ENCODE measurements at places on chromosomes 2 and 18.

- no peaks in the 10 kb centered on the region for H3K27me3 ChIP-seq
- no peak overlapping the region for H3K27ac ChIP-seq
- DNase-seq = no peak
- H3K36me3 ChIP-seq = no peaks in the 10 kb centered on the region
Measured at GRCh38 chr2:132677661-132678060, 7.7 kb upstream of the LYPD1 start.

GRCh38 chr18:39448942-39449341 is 1883.3 kb upstream of the CELF4 start:
- H3K4me3 ChIP-seq = no peak overlapping the region
- H3K27me3 ChIP-seq = no peaks in the 10 kb centered on the region
- no peak overlapping the region for H3K27ac ChIP-seq
- H3K36me3 ChIP-seq = no peaks in the 10 kb centered on the region
- DNase-seq = no peak
- H3K4me1 ChIP-seq = peaks cover 6% of the 10 kb centered on the region

DNA sequence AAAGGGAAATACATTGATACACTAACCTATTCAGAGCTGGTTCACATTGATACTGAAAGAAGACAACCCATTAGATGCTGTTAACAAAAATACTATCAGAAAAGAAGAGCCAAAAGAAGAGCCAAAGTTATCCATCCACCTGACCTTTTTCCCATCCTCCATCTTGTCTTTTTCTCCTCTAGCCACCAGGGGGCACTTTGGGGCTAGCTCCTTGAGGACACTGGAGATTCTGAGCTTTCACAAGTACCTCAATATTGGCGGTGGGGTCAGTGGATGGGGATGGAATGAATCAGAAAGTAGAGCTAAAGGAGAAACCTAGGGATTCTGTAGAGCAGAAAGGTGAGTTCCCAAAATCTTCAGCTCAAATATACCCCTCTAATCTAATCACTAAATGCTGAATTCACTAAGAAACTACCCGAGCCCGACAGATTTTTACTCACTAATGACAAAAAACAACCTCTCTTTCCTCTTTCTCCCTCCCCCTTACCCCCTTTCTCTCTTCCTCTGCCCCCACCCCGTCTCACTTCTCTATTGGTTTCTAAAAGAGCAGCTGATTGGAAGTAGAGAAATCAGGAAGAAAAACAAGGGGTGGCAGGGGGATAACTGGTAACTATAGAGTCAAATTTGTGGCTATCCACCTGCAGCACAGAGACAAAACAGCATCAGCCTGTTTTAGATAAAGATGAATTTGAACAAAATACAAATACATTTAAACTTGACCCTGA is 203.3 kb downstream of the TCF4 start:
- no peaks in the 10 kb centered on the region for H3K4me1 ChIP-seq
- H3K27me3 ChIP-seq = no peaks in the 10 kb centered on the region

DNA sequence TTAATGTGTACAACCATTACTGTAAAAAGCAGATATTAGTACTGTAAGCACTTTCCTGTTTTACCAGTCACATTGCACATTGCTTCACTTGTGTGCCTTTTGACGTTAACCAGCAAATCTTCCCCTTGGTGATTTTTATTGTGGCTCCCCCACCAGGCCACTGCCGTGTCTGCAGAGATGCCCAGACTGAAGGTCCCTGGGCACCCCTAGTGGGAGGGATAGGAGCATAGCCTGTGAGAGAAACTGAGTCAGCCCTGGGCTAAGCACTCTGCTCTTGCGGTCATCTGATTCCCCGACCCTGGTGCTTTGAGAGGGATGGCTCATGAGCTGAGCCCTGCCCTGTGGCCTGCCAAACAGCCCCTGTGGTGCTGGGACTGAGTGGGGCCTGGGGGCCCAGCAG is 73.4 kb downstream of the INPP4A start:
- DNase-seq = no peak
- H3K4me3 ChIP-seq = no peak overlapping the region
- H3K27me3 ChIP-seq = no peaks in the 10 kb centered on the region
- no peaks in the 10 kb centered on the region for H3K4me1 ChIP-seq
- H3K36me3 ChIP-seq = no peaks in the 10 kb centered on the region

DNA sequence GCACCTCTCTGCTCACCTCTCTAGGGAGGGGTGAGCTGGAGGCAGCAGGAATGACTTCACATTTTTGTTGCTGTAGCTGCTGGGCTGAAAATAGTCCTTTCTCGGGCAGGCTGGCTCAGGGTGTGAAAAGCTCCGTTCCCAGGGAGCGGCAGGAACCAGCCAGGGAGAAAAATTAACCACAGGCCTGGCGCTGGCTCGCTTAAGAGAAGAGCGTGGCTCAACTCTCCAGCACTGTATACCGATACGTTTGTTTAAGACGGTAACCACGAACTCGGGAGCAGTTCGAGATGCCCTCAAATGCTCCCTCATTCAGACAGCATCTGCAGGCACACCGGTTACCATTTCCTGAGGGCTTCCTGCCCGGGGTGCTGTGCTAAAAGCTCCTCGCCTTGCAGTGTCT is 129.6 kb downstream of the CELF4 start:
- H3K4me1 ChIP-seq = peaks cover 11% of the 10 kb centered on the region
- no peaks in the 10 kb centered on the region for H3K27me3 ChIP-seq
- DNase-seq = no peak
- H3K4me3 ChIP-seq = no peak overlapping the region
- no peak overlapping the region for H3K27ac ChIP-seq

GRCh38 chr2:215831296-215831913 is 181.9 kb downstream of the MREG start:
- H3K4me1 ChIP-seq = peaks cover 5% of the 10 kb centered on the region
- no peak overlapping the region for H3K4me3 ChIP-seq
- H3K27ac ChIP-seq = no peak overlapping the region
- no peaks in the 10 kb centered on the region for H3K27me3 ChIP-seq
- no peaks in the 10 kb centered on the region for H3K36me3 ChIP-seq
- no peak for DNase-seq

DNA sequence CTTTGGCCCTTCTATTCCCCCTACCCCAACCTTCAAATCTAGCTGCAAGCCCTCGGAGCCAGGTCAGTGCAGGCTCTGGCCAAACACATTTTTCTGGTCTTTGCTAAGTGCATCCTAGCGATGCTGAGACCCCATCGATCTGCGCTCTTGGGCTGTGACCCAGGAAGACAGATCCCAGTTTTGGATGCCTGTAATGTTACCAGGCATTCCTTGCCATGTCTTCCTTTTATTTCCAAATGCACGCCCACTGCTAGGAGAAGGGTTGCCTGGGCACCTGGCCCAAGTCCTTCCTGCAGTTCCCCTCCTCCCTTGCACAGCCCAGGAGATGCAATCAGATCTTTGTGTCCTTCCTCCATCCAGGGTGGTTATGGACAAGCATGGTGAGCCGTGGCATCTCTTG is 124.6 kb downstream of the TPGS2 start:
- no peaks in the 10 kb centered on the region for H3K4me1 ChIP-seq
- no peak overlapping the region for H3K4me3 ChIP-seq
- DNase-seq = no peak
- H3K36me3 ChIP-seq = no peaks in the 10 kb centered on the region

DNA sequence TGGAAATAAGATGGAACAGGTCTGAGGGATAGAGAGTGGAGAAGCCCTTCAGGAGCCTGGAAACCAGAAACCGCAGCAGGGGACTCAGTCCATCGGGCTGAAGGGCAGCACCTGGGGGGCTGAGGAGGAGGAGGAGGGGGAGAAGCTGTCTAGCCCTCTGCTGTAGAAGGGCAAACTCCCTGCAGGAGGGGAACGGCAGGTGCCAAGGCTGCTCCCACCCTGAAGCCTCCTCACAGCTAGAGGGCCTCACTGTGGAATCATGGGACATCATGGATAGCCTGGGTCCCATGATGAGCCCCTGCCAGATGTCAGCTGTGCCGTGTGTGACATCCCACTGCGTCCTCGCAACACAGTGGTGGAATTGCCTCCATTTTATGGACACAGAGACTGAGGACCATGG is 435 bp downstream of the MYO7B start:
- no peak overlapping the region for H3K4me3 ChIP-seq
- H3K27ac ChIP-seq = no peak overlapping the region
- H3K36me3 ChIP-seq = no peaks in the 10 kb centered on the region
- no peak for DNase-seq

GRCh38 chr18:6731222-6731596 is 1.7 kb downstream of the ARHGAP28 start:
- H3K36me3 ChIP-seq = no peaks in the 10 kb centered on the region
- no peak for DNase-seq
- no peak overlapping the region for H3K4me3 ChIP-seq
- no peaks in the 10 kb centered on the region for H3K27me3 ChIP-seq
- H3K27ac ChIP-seq = no peak overlapping the region

GRCh38 chr18:59061914-59062642 is 77.6 kb upstream of the SEC11C start:
- H3K36me3 ChIP-seq = no peaks in the 10 kb centered on the region
- H3K4me3 ChIP-seq = no peak overlapping the region
- no peak overlapping the region for H3K27ac ChIP-seq

DNA sequence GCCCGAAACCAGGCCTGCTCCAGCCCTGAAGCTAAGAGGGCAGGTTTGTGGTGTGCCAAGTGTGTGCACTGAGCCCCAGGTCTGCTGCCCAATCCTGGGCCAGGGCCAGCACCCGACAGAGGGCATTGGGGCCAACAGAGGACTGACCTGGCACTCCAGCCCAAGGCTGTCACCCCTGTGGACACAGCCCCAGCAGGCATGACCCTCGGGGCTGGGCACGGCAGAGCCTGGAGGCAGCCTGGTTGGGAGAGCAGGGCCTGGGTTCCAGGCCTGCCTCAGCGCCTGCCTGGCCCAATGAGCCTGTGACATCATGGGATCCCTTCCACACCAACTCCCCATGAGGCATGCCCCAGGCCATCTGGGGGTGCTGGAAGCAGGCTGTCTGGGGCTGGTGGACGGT is 10.8 kb upstream of the SNED1 start:
- H3K4me3 ChIP-seq = no peak overlapping the region
- H3K27ac ChIP-seq = no peak overlapping the region
- no peaks in the 10 kb centered on the region for H3K4me1 ChIP-seq
- no peak for DNase-seq
- H3K36me3 ChIP-seq = no peaks in the 10 kb centered on the region

Measured in keratinocyte (primary cell).